ENCODE measurements at places on chromosomes 6 and 20.

- no peak for DNase-seq
These were observed 275.2 kb upstream of the CNR1 start for GRCh38 chr6:88441346-88441745.

- no peak for DNase-seq
These were observed 60.0 kb downstream of the FYN start for GRCh38 chr6:111813237-111813636.

- DNase-seq = no peak
These were observed 74.6 kb downstream of the ATG5 start for GRCh38 chr6:106250953-106251352.

DNA sequence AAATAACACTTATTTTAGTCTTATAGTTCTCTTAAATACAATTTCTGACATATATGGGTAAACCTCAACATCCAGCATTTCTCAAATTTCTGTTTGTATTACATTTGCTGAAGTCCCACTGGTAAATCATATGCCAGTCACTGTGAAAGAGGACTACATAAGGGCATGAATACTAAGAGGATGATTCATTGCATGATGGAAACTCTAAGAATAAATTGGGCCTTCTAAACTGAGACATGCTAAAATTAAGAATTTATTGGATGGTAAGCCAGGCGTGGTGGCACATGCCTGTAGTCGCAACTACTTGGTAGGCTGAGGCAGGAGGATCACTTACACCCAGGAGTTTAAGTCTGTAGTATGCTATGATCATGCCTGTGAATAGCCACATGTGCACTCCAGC, 12.1 kb downstream of the DEFB123 start:
- DNase-seq = no peak

- no peak for DNase-seq
These were observed 62.4 kb downstream of the JAG1 start for GRCh38 chr20:10611357-10611756.

- no peak for DNase-seq
These were observed 77.9 kb downstream of the PCSK2 start for GRCh38 chr20:17304774-17305173.

DNA sequence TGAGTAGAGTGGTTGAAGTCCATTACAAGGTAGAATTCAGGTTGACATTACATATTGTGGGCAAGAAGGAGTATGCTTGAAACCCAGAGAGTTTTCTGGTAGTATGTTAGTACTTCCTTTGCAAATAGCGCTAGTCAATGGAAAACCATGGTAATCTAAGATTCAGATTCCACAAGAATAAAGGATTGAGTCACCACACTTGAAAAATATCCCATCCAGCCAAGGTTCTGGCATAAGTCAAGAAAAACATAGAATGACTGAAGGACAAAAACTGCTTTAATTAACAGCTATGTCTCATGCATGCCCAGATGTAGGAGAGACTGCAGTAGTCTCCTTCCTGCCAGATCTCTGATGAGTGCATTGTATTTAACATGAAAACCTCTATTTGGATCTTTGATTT, 469.8 kb downstream of the BMP2 start:
- no peak for DNase-seq

DNA sequence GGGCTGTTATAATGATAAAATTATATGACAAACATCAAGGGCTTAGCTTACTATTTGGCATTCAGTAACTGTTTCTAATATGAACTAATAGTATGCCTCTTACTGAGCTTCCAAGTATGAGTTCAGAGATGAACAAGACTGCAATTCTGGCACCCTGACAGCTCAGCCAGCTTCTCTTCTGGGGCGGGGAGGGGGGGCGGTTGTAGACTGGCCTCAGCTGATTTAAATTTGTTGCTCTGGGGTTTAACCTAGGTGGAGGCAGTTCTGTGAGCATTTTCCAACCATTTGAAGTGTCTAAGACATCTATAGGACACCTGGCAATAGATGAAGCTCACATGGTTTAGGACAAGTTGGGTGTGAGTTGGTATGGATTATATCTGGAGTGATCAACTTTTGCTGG, 401.9 kb downstream of the QKI start:
- no peak for DNase-seq

GRCh38 chr20:3188823-3189413, 15.6 kb downstream of the DDRGK1 start:
- no peak for DNase-seq

GRCh38 chr6:26087284-26088115, at the start of gene HFE:
Gene HFE (plus strand): TSS chr6:26087429. CDS start chr6:26087441, 12 bp downstream.
- peak; percentile 30 for DNase-seq

DNA sequence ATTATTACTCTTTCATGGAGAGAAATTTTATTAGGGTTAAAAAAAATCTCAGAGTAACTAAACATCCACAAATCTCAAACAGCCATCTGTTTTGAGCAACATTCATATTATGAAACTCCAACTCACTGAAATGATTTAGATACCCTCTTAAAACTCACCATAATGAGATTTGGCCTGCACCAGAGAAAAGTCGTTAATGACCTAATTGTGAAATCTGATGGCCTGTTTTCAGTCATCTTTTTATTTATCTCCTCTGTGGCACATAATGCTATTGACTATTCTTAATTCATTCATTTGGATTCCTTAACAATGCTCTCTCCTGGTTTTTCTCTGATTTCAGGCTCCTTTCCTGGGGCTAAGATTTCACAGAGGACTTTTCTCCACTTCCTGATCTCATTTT, 192.7 kb downstream of the RNF144B start:
- DNase-seq = no peak

DNA sequence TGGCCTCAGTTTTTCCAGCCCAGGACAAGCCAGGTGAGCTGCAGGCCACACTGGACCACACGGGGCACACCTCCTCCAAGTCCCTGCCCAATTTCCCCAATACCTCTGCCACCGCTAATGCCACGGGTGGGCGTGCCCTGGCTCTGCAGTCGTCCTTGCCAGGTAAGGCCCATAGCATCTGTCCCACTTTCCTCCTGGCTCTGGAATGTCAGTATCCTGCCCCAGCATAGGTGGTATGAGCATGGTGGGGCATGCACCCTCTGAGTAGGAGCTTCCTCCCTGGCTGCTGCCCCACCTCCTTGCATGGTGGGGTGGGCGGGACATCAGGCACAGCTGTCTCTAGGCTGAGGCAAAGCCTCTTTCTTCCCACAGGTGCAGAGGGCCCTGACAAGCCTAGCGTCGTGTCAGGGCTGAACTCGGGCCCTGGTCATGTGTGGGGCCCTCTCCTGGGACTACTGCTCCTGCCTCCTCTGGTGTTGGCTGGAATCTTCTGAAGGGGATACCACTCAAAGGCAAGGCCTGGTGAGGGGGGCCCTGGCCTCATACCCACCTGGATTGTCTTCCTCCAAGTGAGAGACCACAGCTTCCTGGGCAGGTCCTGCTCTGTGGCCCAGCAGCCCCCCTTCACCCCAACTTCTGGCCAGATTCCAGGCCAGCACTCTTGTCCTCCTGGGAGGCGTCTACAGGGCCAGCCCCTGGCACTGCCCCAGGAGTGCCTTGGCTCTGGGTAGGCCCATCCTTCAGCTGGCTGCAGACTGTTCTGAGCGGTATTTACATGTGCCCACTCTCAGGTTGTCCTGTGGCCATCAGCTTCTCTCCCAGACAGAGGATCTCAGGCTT, 9.1 kb downstream of the PI16 start:
- DNase-seq = no peak

- DNase-seq = no peak
These were observed 41.6 kb downstream of the FAM209B start for GRCh38 chr20:56574531-56575142.

DNA sequence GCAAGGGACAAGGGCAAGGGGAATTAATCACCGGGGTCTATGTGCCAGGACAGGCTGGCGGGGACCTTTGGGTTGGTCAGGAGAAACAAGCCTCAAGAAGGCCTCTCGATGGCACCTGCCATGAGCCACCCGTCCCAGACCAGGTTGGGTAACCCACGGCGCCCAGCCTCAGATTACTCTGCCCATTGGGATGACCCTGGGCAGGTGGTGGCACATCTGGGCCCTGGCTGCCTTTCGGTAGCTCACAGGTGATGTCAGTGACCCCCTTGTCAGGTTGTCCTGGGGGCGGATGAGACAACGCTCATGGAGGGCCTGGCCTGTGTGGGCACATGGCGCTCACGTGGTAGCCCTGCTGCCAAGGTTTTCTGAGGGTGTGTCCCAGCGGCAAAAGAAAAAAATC, 152.2 kb downstream of the SYCP2 start:
- no peak for DNase-seq

DNA sequence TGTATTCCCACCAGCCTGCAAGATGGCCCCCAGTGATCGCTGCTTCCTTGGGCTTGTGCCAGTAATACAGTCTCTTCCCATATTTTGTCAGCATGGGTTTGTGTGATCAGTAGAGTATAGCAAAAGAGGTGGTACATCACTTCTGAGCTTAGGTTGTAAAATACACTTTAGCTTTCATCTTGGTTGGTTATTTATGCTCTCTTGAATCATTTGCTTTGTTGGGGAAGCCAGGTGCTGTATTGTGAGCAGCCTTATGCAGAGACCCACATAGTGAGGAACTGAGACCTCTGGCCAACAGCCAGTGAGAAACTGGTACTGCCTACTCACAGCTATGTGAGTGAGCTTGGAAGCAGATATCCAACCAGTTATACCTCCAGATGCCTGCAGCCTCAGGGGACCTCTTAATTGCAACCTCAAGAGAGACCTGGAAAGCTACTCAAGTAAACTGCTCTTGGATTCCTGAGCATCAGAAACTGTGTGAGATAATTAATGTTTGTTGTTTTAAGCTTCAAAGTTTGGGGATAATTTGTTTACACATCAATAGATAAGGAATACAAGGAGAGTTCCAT, 229.3 kb downstream of the FARS2 start:
- no peak for DNase-seq

GRCh38 chr20:1863296-1863695, 31.9 kb upstream of the SIRPA start:
- no peak for DNase-seq

DNA sequence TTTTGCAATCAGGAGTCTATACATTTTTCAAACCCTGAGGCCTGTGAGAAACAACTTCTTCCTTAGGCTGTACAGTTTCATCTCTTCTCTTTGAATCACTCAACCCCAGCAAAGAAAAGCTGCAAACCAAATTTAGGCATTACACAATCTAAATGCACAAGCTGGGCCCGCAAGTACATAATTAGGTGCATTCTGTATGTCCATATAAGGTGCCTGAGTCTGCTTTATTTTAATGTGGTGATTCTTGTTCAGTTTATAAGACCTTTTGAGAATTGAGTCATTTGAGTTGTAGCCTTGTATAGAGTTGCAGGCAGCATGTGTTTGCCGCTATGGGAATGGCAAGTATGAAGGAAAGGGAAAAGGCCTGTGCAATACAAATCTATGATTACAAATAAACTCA, 709.6 kb upstream of the MARCKS start:
- DNase-seq = peak; percentile 56

DNA sequence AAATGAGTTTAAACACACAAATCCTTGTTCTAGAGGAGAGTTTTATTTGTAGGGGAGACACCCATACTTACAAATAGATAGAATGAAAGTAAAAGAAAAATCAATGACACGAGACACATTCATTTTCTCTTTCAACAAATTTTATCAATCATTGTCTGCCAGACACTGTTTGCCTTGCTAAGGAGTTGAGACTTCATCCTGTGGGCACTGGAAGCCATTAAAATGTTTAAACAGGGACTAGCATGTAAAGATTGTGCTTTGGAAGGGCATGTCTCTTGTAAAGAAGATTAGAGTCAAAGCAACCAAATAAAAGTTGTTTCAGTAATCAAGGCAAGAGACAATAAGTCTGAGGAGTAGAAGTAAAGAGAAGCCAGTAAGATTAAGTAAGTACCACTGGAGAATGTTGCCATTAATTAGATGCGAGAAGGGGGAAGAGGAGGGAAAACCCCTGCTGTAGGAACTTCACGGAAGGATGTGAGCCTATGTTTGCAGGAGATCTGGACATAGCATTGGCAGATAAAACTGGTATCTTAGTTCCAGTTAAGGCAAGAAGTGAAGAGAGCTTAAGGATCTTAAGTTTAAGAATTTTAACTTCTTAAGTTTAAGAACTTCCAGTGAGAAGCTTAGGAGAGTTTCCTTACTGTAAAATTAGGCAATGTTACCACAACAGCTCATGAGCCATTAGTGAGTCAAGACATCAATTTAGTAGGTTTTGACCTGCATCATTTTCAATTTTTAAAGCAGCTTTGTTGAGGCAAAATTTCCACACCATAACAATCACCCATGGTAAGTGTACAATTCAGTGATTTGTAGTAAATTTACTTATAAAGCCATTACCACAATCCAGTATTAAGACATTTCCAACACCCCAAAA, 117.0 kb upstream of the UST start:
- DNase-seq = no peak

DNA sequence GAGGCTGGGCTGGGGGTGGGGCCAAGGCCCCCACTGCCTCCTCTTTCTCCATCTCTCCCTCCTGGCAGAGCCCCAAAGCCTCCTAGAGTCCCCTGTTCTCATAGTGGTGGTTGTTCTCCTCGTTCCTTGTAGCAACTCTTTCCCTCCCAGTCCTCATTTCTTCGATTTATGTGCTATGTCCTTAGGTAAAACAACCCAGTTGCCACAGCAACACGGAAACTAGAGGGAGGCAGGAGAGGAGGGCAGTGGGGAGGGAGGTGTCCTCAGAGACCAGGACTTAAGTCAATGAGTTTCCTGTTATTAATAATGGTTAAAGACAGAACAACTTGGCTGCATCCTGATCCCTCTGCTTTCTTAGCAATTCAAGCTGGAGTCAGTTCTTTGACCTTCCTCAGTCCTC, 161.0 kb downstream of the INSM1 start:
- DNase-seq = no peak

GRCh38 chr6:33392595-33392948, 949 bp downstream of the KIFC1 start:
- DNase-seq = no peak

- DNase-seq = no peak
These were observed at the start of gene RIPOR2 for GRCh38 chr6:24935366-24936152. Gene RIPOR2 (minus strand): TSS chr6:24935960. CDS start chr6:24935898, 62 bp downstream.

- DNase-seq = peak; percentile 24
These were observed 30.2 kb downstream of the FAM229B start for GRCh38 chr6:112117554-112117953.

DNA sequence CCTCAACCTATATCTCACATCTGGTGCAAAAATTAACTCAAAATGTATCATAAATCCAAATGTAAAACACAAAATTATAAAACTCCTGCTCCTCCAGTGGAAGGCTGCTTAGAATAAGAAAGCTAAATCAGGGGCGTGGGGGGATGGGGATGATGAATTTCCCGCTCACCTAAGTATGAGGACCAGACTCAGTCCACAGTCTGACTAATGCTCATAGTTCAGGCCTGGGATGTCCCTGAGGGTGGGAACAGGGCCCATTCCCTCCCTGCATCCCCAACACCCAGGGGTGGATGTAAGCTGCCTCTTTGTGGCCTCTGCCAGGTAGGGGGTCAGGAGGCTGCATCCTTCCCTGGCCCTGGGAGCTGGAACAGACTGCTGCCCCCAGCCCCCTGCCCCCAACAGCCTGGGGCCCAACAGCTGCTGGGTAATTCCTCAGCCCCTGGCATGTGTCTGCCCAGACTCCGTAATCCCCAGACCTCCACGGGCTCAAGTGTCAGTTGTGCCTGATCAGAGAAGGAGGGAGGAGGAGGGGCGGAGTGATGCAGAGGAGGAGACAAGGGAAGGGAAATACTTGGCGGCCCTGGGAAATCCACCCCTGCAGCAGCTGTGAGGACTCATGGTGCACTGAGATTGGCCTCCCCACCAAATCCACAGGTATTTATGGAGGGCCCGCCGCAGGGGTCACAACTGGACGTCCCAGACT, 224.5 kb downstream of the PREX1 start:
- DNase-seq = no peak

GRCh38 chr20:4234128-4234527, 218.8 kb upstream of the RNF24 start:
- no peak for DNase-seq

- no peak for DNase-seq
These were observed 108.5 kb upstream of the ARMC2 start for GRCh38 chr6:108739496-108740330.

- peak; percentile 52 for DNase-seq
These were observed 2.3 kb upstream of the RAMACL start for GRCh38 chr6:166588691-166589336.
